ENCODE measurements at places on chromosomes 7 and 10. TPM values are rescaled to one million over a fixed set of nuclear protein-coding genes. Genes with fewer than 3 reads are reported as not detected.

GRCh38 chr10:68900427-68901104 is 549 bp upstream of the DDX50 start:
- no peak for DNase-seq

- no peak for DNase-seq
Observed at GRCh38 chr7:123126691-123127090, 73.1 kb downstream of the SLC13A1 start.

The RPP30 gene
- total RNA-seq = 79.0 TPM

The EN2 gene
- not detected for total RNA-seq

The CPEB3 gene
- total RNA-seq = 0.82 TPM
